Activated CD4-positive, alpha-beta T cell treated with anti-CD3 and anti-CD28 coated beads for 24 hours (primary cell): ENCODE measurements at places on chromosomes 5 and 9.

DNA sequence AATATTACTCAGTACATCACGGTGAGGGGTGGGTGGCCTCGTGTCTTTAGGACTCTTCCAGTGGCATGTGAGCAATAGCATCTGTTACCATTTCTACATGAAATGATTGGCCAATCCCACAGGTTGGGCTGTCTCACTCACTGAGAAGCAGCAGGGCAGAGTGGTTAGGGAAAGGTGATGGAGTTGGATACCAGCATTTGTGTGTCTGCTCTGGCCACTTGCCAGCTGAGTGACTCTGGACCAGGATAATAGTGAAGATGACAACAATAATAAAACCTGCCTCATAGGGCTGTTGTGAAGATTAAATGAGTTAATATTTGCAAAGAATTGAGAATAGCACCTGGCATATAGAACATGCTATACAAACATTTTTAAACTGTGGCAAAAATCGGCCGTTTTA is 42.0 kb downstream of the IQGAP2 start:
- no peak for DNase-seq

DNA sequence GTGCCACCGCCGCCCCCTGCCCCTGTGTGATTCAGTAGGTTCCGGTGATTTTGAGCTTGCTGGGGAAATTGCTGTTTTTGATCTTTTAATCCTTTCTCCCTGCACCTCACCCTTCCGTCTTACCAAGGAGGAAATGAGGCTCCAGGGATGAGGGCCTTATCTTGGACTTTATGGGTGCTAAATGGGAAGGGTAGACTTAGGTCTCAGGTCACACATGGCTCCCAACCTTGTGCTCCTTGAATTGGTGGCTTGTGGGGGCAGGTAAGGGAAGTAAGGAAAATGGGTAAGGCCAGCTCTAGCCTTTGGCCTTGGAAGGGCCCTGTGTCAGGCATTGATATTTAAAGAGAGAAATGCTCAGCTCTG is 1.9 kb downstream of the ERGIC1 start:
- DNase-seq, result no peak

- DNase-seq, result no peak
These were observed 30.8 kb downstream of the NAA35 start for GRCh38 chr9:85971731-85972130.

DNA sequence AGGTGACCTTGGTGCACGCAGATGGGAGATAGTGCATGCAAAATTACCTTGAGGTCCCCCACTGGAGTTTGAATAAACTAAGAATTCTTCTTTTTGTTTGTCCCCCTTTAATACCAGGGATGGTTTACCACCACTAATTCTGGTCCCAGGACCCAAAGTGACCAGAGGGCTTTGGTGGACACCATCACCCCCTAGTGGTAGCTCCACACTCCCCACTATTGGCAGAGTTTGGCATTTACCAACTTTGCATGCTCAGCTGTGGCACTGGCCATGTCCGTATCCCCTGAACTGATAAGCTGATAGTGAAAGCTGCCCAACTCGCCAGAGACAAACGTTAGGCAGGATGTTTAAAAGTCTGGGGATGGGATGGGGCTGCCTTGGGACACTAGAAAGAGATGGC is 3.3 kb downstream of the ASTN2 start:
- DNase-seq, result no peak

DNA sequence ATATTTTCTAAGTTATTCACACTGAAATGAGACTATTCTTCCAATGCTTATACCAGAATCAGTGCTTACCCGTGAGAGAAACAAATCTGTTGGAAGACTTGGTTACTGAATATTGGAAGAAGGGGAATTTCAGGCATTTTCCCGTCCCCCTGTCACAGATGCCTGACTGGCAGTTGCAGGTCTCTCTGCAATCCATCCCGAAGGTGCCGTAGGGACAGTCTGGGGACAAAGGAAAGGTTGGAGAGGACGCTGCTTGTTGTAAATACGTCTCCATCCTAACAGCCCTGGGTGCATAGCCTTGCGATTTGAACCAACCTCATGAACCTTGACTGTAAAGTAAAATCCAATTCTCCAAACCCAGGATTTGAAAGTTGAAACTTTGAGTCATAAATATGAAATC is 3.5 kb downstream of the ESM1 start:
- no peak for DNase-seq

DNA sequence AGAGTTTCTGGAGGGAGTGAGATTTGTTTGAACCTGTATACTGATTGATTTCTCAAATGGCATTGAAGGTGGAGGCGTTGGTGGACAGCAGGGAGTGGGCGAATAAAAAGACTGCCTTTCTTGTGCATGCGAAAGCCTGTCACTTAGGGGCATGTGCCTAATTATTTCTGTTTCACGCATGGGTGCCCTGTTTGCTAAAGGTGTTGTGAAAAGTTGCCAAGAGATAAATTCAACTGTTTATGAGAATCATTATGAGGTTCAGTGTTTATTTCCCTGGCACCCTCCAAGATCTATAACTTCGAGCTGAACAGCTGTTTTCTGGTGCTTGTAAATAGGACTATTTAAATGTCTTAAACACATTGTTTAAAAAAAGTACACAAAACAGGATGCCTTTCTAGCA is 67.4 kb upstream of the DMRTA1 start:
- no peak for DNase-seq

GRCh38 chr5:29069104-29069402 is 2030.7 kb upstream of the CDH9 start:
- no peak for DNase-seq

GRCh38 chr9:12813960-12814876 is 39.4 kb downstream of the LURAP1L start:
- DNase-seq, result no peak

GRCh38 chr9:131728546-131728910 is 11.3 kb downstream of the RAPGEF1 start:
- DNase-seq, result no peak

GRCh38 chr5:150945947-150946346 is 41.2 kb upstream of the ZNF300 start:
- DNase-seq, result no peak

GRCh38 chr9:9905736-9906135 is 707.1 kb downstream of the PTPRD start:
- no peak for DNase-seq

- DNase-seq, result no peak
These were observed 195.8 kb downstream of the NNT start for GRCh38 chr5:43798740-43799139.

- DNase-seq, result no peak
These were observed 2.2 kb downstream of the HSPA5 start for GRCh38 chr9:125238915-125239446.

- DNase-seq, result no peak
These were observed 221.3 kb downstream of the NPR3 start for GRCh38 chr5:32932241-32932935.

GRCh38 chr5:149609640-149610219 is 28.4 kb downstream of the ARHGEF37 start:
- no peak for DNase-seq

DNA sequence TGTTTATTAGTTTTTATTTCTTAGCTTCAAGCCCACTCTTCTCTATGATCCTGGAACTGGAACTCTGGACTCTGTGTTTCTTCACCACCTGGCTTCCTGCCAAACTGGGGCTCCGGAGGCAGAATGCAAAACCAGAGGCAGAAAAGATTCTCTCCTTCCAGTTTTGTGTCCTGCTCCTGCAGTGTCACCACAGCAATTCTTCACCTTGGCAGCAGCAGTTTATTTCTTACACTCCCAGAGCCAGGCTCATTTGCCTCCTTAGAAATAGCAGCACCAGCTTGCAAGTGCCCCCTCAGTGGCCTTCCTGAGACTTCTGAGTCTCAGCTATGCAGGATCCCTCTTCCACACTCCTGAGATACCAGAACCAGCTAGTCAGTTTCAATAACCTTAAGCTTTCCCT is 26.7 kb upstream of the CAMK4 start:
- DNase-seq, result no peak

DNA sequence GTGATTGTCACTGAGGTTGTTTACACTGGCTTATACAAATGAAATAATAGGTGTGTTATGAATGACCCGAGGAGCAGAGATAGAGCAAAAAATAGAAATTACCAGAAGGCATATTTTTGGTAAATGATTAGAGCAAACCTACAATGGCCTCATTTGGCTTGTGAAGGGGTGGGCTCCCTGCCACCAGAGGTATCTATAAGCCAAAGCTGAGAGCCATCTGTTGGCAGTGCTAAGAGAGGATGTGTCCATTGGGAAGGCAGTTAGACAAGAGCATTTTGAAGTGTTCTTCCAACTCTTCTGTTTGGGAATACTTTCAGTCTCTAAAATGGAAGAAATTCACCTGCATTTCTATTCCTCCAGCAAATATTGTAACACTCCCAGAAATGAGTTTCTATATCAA is 10.6 kb downstream of the NIPAL4 start:
- no peak for DNase-seq

- no peak for DNase-seq
These were observed 31.3 kb downstream of the NDUFA8 start for GRCh38 chr9:122128007-122128968.

GRCh38 chr5:170597872-170598271 is 94.1 kb downstream of the KCNIP1 start:
- no peak for DNase-seq

GRCh38 chr9:115989831-115990230 is 163.8 kb upstream of the PAPPA start:
- DNase-seq, result no peak

GRCh38 chr9:112334432-112334841 is 1.0 kb upstream of the PTBP3 start:
- peak; percentile 35 for DNase-seq

- DNase-seq, result no peak
These were observed 626.4 kb upstream of the NUDT12 start for GRCh38 chr5:104189031-104189430.

DNA sequence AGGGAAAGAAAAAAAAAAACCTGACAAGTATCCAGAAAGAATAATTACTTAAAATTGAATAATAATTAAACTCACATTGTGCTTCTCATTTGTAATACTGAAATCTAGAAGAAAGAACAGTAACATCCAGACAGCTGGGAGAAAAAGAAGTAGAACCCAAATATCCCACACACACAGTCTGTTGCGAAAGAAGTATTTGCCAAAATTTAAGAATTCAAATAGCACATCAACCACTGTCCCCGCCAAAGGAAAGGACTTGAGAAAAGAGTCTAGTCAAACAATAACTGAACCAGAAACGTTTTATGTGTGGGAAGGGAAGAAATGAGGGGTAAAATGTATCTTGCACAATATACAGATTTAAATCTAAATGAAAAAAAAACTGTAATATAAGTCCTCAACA is 202.8 kb downstream of the MLLT3 start:
- no peak for DNase-seq

GRCh38 chr5:65801352-65801783 is 79.4 kb downstream of the NLN start:
- no peak for DNase-seq

DNA sequence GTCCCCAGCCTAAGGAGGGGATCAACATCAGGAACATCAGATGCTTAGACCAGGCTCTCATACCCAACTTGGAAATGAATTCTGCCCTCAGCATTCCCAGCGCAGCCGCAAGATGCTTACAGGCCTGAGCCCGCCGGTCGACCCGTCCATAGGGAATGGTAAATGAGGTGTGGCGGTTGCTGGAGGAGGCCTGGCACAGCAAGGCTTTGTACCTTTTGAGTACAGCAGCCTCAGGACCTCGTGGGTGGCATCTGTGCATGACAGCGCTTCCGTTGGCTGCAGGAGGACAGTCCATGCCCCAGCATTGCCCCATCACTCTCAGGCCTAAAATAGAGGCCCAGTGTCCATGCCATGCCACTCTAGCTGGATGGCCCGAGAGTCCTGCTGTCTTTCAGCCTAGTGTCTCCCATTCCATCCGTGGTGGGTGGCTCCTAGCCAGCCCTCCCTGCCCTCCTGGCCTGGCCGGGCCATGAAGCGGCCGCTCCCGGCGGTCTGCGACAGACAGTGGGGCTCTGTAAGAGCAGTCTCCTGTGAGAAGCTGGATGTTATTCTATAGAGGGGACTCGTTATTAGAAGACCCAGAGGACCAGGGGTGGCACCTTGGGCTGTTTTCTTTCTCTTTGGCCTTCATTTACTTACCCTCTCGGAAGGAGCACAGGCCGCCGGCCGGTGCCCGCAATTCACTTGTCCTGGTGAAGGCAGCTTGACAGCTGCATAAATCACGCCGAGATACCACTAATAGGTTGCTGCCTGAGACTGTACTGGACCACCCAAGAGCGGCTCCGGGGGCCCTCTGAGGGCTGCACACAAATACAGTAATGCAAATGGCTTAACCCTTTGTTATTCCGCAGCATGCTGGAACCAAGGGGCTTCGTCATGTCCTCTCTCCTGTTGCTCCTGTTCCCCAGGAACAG is 223.5 kb upstream of the TUT7 start:
- no peak for DNase-seq

DNA sequence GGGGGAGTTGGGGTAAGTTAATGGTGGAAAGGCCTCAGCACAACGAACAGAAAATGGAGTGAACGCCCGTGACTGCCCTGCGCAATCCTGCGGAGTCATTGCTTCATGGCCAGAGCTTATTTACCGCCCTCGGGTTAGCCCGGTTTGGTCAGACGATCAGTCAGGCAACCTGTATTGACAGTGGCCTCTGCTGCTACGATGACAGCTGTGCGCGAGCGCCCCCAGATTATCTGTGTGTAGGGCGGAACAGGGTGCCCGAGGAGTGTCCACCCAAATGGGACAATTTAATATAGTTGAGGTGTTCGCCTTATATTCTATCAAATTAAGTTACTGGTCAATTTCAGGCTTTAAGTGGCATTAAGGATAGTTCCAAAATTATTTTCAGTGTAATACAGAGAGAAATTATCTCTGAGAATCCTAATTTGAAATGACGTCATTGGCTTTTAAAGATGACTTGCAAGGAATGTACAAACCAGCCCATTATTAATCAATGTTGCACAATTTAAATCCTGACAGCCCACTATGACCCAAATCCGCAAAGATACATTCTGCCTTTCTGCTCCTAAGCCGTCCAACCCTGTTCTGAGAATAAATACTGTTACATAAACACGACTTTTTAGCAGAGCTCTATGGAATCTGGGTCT is 879 bp upstream of the UBQLN1 start:
- peak; percentile 6 for DNase-seq

DNA sequence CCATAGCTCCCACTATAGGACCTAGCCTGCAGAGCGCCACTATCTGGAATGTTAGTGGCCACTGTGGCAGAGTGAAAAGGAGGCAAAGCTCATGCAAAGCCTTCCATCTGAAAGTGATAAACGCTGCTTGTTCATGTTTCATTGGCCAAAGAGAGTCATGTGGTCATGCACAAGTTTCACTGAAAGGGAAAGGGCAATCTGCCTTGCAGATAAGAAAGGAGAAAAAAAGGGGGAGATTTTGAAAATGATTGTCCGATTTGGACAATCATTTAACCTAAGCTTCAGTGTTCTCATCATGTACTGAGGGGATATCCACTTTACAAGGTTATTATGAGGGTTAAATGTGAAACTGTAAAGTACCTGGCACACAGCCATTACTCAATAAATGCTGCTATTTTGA is 9.0 kb upstream of the MOB3B start:
- no peak for DNase-seq
